GM10248 (cell line): ENCODE measurements at places on chromosomes 1 and 21.

- no peak for DNase-seq
Measured at GRCh38 chr21:39142972-39143371, 40.3 kb downstream of the PSMG1 start.

DNA sequence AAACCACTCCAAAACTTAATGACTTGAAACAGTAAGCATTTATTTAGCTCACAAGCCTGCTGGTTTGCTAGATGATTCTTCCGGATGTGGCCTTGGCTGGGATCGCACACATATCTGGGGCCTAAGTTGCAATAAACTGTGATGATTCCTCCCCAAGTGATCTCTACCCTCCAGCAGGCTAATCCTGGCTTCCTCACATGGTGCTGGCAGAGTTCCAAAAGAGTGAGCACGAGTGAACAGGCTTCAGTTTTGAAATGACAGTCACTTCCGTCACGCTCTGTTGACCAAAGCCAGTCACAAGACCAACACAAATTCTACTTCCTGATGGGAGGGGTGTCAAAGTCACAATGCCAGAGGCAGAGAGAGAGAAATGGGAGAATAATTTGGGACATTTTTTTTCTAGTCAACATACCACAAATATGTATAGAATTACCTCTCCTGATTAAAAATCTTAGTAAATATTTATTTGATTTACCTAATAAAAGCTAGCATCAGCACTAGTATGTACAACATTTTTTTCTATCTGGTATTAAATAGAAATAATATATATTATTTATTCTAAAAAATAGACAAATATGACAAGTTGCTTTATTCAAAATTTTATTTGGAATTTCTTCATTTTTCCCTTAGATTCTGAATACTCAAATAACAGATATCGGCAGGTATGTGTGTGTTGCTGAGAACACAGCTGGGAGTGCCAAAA lies 292.7 kb downstream of the TPR start:
- peak; percentile 11 for DNase-seq

GRCh38 chr1:12619792-12620487 lies 1.9 kb upstream of the DHRS3 start:
- DNase-seq = peak; percentile 85

- no peak for DNase-seq
Measured at GRCh38 chr1:76262601-76263000, 188.1 kb downstream of the ST6GALNAC3 start.

DNA sequence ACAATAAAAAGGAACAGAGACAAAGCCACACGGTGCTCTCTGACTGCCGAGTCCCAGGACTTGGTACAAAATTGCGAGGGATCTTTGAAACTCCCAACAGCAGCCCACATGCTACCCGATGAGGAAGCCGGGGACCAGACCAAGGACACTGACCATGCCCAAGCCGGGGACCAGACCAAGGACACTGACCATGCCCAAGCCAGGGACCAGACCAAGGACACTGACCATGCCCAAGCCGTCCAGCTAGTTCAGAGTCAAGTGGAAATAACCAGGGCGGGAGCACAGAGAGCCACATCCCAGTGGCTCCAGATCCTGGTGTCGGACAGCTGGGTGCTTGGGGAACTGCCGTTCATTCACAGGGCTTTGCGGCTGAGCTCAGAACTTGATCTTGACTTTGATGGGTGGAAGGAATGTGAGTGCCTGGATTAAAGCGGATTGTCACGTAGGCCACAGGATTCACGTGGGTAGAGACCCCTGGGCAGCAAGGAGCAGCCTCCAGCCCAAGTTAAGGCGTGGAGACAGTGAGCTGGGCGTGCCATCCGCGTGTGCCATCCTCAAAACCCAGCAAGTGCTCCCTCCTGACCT lies 16.5 kb upstream of the TRAPPC10 start:
- no peak for DNase-seq

GRCh38 chr1:1373051-1373814 lies 1.8 kb downstream of the AURKAIP1 start:
- DNase-seq = no peak

DNA sequence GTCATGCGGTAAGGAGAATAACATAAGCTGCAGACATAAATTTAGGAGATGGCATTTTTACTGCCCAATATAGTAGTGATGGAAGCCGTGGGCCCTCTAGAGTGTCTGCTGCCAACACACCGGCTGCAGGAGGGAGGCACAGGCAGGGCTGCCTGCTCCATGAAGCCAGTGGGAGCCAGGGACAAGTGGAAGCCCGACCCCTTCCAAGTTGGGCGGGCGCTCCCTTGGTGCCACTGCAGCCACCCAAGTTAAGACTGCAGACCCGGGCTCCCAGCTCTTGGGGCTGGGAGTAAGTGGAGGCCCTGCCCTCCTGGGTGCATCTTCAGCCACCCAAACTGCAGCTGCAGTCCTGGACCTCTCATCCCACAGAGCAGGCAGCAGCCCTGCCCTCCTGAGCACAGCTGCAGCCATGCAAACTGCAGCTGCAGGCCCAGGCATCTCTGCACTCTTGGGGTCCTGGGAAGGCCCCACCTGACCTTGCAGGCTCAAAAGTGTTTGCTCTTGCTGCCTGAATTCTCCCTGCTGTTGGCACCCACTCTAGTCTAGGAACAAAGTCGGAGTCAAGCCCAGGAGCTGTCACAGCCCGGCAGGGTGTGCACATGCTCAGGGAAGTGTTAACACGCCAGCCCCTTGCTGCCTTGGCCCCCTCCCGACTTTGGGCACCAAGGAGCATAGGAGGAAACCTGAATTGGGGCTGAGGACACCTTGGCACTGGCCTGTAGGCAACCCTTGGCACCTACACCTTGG lies 437.2 kb upstream of the PRMT6 start:
- no peak for DNase-seq

GRCh38 chr1:77283701-77284425 lies 2.0 kb downstream of the AK5 start:
- DNase-seq = no peak

GRCh38 chr1:12087797-12088314 lies 24.8 kb downstream of the TNFRSF8 start:
- DNase-seq = peak; percentile 81

GRCh38 chr1:45647248-45648021 lies 23.6 kb upstream of the CCDC17 start:
- no peak for DNase-seq

DNA sequence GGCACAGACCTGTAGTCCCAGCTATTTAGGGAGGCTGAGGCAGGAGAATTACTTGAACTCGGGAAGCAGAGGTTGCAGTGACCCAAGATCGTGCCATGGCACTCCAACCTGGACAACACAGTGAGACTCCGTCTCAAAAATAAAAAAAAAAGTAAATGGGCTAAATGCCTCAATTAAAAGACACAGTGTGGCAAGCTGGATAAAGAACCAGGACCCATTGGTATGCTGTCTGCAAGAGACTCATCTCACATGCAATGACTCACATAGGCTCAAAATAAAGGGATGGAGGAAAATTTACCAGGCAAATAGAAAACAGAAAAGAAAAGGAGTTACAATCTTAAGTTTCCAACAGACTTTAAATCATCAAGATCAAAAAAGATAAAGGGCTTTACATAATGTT lies 40.3 kb downstream of the ACBD6 start:
- DNase-seq = no peak

DNA sequence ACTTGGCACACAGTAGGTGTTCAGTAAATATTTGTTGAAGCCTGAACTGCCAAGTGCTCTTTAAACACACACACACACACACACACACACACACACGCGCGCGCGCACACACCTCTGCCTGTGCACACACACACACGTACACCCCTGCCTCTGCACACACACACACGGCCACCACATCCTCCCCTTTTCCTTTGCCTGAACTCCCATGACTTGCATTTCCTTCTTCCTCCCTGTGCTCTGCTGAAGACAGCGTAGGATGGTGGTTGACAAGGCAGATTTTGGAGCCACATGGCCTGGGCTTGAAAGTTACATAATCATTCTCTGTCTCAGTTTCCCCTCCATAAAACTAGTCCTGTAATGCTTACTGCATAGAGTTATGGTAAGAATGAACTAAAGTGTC lies 712.3 kb downstream of the PTPRU start:
- DNase-seq = no peak

DNA sequence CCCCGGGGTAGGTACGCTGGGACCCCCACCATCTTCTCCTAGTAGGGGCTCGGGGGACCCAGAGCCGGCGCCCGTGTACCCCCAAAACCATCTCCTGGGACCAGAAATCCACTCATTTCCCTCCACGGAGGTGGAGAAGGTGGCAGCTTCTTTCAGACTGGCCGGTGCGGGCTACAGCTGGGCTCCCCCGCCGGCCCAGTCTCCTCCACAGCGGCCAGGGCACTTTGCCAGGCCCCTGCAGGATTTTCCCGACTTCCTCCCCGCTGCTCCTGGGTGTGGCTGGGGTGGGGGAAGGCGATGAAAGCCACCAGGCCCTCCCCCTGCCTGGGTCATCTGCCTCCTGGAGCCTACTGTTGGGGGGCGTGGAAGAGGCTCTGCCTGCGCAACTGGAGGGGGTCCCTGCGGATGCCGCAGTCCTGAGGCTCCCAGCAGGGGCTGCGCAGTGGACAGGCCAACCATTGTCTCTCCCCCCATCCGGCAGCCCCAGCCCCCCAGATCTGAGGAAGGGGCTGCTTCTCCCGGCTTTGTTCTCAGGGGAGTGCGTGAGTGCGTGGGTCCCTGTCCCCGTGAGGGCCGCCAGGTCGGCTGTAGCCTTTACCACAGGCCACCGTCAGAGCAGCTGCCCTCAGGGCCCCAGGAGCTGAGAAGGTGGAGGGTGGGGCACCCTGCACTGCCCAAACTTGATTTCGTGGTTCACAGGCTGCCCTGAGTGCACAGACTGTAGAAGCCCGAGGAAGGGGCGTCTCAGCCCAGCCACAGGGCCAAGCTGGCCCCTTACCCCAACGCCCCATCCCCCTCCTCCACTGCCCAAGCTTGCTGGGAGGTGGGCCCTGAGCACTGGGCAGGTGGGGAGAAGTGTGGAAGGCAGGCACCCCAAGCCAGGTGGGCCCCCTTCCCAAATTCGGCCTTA lies 1.3 kb downstream of the AGRN start:
- no peak for DNase-seq

GRCh38 chr1:3336641-3337630 lies 117.5 kb upstream of the ARHGEF16 start:
- DNase-seq = no peak

GRCh38 chr1:245060684-245061374 lies 94.0 kb upstream of the KIF26B start:
- no peak for DNase-seq

DNA sequence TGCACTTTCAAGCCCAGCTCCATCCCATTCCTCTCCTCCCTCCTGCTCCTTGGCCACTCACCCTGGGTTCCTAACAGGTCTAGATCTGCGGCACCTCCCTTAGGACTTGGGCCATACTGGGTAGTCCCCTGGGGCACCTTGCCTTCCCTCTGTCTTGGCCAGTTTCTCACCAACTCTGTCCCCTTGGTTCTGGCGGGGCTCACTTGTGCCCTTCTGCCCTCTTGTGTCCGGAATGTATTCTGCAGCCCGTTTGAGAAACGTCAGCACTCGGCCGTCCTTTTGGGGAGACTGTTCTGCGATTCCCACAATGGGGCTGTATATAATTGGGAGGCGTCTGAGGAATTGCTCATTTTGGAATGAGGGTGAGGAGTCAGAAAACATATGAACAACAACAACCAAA lies 162.4 kb downstream of the ZSCAN20 start:
- DNase-seq = peak; percentile 63

- no peak for DNase-seq
Measured at GRCh38 chr1:57162607-57163261, 196.9 kb upstream of the C8B start.

GRCh38 chr21:45420061-45421041 lies 15.4 kb downstream of the COL18A1 start:
- no peak for DNase-seq

DNA sequence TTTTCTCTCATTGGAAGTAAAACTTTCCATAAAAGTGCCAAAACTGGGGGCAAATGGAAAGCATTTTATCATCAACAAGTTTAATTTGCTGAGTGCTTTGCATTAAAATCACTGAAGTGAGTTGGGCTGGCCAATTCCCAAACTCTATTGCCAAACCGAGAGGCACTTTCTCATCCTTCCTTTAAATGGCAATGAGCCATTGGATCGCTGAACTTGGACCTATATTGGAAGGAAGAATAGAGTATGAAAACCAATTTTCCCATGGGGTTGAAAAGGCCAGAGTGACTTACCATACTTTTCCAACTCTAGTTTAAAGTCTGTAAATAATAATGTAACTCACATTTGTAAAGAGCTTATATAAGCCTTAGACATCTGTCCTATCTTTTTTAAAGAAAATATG lies 189.1 kb upstream of the C1orf87 start:
- no peak for DNase-seq

- no peak for DNase-seq
Measured at GRCh38 chr1:176789571-176790090, 326.7 kb downstream of the PAPPA2 start.

GRCh38 chr21:36985751-36986594 lies 19.5 kb upstream of the HLCS start:
- no peak for DNase-seq

GRCh38 chr1:2642131-2642559 lies 9.3 kb upstream of the MMEL1 start:
- DNase-seq = peak; percentile 17

DNA sequence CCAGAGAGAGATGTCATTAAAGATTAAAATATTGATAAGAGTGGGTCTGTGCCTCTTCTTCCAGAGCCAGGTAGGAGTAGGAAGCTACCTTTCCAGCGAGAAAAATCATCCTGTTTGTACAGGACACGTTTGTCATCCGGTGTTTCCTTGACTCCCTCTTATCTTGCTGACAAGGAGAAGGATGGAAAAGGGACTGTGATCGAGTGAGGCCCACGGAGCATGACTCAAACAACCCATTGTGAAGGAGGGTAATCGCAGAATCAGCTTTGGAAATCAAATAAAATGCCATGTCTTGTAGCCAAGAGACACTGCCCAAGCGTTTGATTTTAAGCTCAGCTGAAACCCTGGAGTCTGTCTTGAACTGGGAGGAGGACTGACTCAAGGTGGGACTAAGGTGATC lies 97.7 kb downstream of the IGSF21 start:
- DNase-seq = no peak

DNA sequence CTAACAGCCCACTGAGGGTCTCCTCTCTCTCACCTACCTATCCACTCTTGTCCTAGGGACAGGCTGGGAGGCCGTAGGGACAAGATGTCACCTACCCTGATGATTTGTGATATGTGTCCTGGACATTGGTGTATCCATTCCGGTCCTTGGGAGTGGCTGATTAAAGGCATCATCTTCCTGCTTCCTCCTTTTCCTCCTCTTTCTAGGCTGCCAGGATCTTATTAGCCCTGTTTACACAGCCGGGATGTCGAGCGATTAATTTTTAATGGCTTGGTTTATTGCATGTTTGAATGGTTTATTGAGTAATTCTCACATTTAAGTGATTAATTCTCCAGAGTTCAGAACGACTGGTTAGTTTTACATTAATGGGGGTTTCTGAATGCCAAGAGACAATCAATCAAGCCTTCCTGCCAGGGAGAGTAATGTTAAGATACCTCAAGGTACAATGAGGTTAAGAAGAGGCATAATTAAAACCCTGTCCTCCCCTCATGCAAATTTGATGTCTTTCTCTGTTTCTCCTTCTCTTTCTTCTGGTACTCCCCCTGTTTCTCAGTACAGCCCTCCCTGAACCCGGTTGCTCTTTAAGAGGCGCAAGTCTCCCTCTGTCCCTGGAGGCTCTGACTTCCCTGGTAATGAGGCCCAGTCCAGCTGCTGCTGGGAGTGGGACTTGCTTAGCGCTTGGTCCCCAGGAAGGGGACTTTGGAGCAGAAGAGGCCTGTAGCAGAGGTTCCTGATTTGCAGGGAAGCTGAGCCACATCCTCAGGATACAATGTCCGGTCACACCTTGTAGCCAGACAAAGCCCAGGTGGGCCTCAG lies 50.9 kb downstream of the ACTL8 start:
- no peak for DNase-seq

- no peak for DNase-seq
Measured at GRCh38 chr1:7847599-7847998, 5.3 kb downstream of the UTS2 start.
